ENCODE measurements at places on chromosomes 6 and 20.

- DNase-seq = no peak
Measured at GRCh38 chr6:127058936-127059335, 59.5 kb upstream of the RSPO3 start.

GRCh38 chr6:69527921-69528476 lies 268.8 kb downstream of the LMBRD1 start:
- no peak for DNase-seq

- DNase-seq = no peak
Measured at GRCh38 chr20:44861531-44862006, 23.9 kb upstream of the YWHAB start.

GRCh38 chr6:124294574-124295200 lies 491.0 kb downstream of the NKAIN2 start:
- no peak for DNase-seq

DNA sequence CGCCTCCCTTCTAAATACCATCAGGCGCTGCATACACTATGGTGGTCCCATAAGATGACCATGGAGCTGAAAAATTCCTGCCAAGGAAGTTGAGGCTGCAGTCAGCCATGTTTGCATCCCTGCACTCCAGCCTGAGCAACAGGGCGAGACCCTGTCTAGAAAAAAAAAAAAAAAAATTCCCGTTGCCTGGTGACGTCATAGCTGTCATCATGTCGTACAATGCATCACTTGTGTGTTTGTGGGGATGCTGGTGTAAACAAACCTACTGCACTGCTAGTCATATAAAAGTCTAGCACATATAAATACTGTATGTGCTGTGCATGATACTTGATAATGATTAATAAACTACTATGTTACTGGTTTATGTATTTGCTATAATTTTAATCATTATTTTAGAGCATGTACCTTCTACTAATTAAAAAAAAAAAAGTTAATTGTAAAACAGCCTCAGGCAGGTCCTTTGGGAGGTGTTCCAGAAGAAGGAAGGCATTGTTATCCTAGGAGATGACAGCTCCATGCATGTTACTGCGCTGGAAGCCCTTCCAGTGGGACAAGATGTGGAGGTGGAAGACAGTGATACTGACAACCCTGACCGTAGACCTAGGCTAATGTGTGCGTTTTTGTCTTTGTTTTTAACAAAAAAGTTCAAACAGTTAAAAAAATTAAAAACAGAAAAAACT lies 132.6 kb downstream of the BANF2 start:
- DNase-seq = no peak

GRCh38 chr20:62825986-62826645 lies 9.3 kb downstream of the COL9A3 start:
- DNase-seq = no peak

Measured in DMS 273 treated with DMSO at 0.1 percent for 48 hours (cell line).